ENCODE measurements at places on chromosomes 4 and X.

GRCh38 chrX:56969559-56969958 is 25.8 kb downstream of the SPIN3 start:
- no peak for DNase-seq

GRCh38 chrX:79133904-79134303 is 10.6 kb upstream of the GPR174 start:
- no peak for DNase-seq

- no peak for DNase-seq
Observed at GRCh38 chr4:159026329-159026728, 76.5 kb upstream of the RAPGEF2 start.

- no peak for DNase-seq
Observed at GRCh38 chrX:98501426-98501825, 1617.7 kb downstream of the RPA4 start.

DNA sequence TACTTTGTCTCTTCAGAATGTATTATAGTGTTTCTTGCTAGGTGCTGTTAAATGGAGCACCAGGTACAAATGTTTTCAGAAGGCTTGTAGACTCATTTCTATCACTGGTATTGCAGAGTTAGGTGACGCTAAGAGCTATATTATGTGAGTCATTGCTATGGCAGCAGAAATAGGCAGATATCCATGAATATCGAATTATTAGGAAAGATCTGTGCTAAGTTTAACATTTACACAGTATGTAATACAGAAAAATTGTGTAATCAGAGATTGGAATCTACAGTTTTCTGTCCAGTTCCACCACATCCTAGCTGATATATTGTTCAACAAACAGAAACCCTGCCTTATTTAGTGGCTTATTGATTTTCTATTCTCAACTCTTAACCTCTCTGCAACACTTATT is 1025.5 kb downstream of the STIM2 start:
- no peak for DNase-seq

DNA sequence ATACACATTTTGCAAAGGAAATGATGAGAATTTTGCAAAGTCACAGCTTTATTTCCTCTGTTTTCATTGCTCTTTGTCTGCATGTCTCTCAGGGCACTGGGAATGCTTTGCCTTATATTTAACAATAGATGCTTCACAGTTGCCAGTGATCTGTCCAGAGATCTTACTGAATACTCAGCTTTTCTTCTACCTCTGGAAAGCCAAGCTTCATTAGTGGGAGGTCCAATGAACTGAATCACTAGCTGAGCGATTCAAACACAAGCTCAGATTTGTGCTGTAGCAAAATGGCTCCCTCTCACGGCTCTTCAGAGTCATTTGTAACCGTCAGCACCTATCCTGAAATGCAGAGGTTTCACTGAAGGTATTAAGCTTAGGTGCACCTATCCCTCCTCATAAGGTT is 138.9 kb downstream of the DCLK2 start:
- no peak for DNase-seq

DNA sequence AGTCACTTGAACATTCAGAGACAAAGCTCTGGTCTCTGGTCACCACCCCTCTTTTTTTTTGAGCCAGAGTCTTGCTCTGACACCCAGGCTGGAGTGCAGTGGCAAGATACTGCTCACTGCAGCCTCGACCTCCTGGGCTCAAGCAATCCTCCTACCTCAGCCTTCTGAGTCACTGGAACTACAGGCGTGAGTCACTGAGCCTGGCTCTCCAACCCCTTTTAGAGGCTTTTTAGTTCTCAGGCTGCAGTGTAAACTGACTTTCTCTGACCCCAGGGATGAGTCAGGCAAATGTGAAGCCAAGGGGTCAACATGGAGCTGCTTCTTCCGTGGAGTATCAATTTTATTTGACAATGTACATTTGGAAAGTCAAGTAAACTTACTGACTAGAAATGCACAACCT is 229.2 kb downstream of the PTTG2 start:
- no peak for DNase-seq

GRCh38 chr4:8269535-8270417 is at the start of gene HTRA3:
Gene HTRA3 (plus strand): TSS chr4:8269754. CDS start chr4:8269969, 215 bp downstream.
- no peak for DNase-seq
